Motor neuron (in vitro differentiated cells): ENCODE measurements at places on chromosomes 1 and 21.

- no peak for ATAC-seq
Observed at GRCh38 chr1:84550826-84551225, 23.4 kb downstream of the CTBS start.

- ATAC-seq = no peak
Observed at GRCh38 chr1:95013950-95014574, 58.7 kb downstream of the ALG14 start.

DNA sequence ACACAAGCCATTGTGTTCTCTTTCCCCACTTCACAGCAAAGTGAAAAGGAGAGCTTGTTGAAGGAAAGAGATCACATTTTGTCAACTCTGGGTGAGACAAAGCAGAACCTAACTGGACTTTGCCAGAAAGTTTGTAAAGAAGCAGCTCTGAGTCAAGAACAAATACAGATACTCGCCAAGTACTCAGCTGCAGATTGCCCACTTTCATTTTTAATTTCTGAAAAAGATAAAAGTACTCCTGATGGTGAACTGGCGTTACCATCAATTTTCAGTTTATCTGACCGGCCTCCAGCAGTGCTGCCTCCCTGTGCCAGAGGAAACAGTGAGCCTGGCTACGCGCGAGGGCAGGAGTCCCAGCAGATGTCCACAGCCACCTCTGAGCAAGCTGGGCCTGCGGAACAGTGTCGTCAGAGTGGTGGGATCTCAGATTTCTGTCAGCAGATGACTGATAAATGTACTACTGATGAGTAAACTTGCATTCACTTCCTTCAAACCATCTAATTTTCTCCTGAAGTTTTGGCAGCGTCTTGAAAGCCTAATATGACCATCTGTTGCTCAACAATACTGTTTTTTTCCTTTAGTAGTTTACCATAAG is 43.7 kb downstream of the BACH1 start:
- no peak for ATAC-seq

GRCh38 chr1:7570311-7570710 is 200.8 kb upstream of the VAMP3 start:
- ATAC-seq = no peak

DNA sequence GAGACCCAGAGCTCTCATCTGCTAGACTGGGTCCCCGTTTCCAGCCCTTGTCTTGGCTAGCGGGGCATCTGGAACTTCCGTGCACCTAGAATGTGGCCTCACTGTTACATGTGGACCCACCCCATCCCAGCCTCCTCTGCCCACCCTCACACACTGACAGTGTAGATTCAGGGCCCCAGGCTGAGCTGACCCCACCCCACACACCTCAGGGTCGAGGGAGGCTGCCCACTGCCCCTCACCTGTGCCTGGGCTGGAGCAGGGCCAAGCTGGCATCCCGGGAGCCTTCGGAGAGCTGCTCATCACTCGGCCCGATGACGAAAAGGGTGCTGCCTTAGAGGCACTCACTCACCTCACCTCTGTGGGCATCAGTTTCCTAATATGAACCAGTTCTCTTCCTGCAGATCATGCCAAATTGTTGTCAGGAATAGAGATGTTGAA is 11.1 kb downstream of the ACOT11 start:
- no peak for ATAC-seq

DNA sequence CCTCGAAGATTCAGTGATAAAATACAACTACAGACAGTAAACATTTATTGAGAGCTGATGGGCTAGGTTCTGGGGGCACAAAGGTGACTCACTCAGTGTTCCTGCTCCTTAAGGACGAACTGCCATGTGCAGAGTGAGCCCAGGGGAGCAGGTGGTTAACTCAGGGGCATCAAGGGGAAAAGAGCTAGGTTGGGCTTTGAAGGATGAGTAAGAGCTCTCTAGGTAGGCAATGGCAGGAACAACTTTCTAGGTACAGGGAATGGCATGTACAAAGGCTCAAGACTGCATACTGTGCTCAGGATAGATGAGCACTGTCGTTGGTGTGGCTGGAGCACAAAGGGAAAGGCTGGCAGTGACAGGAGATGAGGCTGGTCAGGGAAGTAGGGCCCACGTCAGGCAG is 16.6 kb upstream of the EPB41 start:
- ATAC-seq = no peak

GRCh38 chr1:47785118-47785517 is 212.1 kb downstream of the TRABD2B start:
- ATAC-seq = peak; percentile 31

- ATAC-seq = no peak
Observed at GRCh38 chr1:46547481-46548383, 3.7 kb downstream of the KNCN start.

DNA sequence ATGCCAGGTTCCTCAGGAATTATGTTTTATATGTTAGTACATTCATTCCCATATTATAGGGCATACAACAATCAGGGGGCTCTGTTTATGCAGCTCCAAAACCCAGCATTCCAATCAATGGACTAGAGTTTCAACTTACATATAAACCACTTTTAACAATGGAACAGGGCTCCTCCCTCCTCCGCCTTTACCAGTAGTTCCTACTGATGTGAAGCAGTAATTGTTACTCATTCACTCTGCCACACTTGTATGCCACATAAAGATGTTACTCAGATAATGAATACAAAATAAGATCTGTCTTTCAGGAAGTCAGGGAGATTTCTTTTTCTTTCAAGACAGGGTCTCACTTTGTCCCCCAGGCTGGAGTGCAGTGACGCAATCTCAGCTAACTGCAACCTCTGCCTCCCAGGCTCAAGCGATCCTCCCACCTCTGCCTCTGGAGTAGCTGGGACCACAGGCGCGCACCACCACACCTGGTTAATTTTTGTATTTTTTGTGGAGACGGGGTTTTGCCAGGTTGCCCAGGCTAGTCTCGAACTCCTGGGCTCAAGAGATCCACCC is 17.1 kb downstream of the ZNF281 start:
- ATAC-seq = no peak

DNA sequence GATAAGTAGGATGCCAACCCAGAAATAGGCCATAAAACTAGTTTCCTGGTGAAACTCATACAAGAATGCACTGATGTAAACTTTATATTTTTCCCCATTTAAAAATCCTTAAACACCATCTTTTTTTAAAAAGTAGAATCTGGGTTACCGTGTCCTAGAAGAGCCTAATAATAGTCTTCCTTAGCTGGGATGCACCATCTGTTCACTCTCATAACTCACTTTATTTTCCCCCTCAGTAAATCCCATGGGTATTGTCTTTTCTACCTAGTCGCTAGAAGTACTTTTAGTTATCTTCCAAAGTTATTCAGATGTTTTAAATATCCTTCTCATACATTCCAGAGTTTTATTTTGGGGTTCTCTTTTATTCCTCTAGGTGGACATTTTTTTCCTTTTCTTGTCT is 250.2 kb downstream of the PLA2G4A start:
- no peak for ATAC-seq

GRCh38 chr1:44062656-44063179 is 31.5 kb upstream of the SLC6A9 start:
- ATAC-seq = no peak

- no peak for ATAC-seq
Observed at GRCh38 chr1:207001492-207002245, 30.9 kb downstream of the C1orf116 start.

DNA sequence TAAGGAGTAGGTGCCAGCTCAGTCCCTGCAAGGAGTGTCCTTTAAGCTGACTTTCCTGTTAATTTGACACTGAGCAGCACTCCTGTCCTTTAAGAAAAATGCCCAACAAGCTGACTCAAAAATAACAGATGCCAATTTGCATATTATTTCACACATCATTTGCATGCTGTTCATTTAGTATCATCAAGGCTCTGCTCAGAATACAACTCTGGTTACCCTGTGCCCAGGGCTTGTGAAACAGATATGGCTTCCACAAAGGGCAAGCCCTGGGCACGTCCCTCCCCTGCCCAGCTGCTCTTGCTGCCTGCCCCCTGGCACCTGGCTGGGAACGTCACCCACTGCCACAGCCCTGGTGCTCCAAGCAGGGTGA is 10.3 kb downstream of the KCNN3 start:
- no peak for ATAC-seq

GRCh38 chr21:42409366-42409765 is 5.7 kb downstream of the UBASH3A start:
- ATAC-seq = no peak

DNA sequence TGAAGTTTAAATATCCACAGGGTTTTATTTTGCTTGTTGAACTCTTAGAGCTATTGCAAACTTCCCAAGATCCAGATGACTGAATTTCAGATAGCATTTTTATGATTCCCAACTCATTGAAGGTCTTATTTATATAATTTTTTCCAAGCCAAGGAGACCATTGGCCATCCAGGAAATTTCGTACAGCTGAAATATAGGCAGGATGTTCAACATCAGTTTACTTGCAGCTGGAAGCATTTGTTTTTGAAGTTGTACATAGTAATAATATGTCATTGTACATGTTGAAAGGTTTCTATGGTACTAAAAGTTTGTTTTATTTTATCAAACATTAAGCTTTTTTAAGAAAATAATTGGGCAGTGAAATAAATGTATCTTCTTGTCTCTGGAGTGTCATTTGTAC is 32.8 kb upstream of the DDR2 start:
- ATAC-seq = no peak

DNA sequence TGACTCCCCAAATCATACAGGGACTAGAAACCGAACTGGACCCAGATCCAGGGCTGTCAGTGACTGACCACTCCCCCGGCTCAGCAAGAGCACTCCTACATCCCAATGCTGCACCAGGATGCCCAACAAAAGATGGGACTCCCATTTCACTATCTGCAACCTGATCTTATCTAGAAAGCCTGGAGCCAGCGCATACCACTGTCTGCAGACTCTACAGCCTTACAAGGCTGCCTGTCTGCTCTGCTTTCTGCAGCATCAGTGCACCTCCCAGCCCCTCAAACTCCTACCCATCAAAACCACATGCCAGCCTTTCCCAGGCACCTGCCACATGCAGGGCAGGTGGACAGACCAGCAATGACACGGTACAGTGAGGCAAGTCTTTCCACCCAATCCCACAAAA is 52.2 kb downstream of the SSBP3 start:
- ATAC-seq = no peak

GRCh38 chr1:179598631-179599030 is 7.0 kb downstream of the TDRD5 start:
- no peak for ATAC-seq

- ATAC-seq = no peak
Observed at GRCh38 chr1:220908757-220909156, 29.5 kb downstream of the HLX start.
